ENCODE measurements at places on chromosomes 2 and 18. TPM values are rescaled to one million over a fixed set of nuclear protein-coding genes. Genes with fewer than 3 reads are reported as not detected.

The ADAM23 gene
- total RNA-seq: 4.7 TPM

GRCh38 chr2:85803704-85804425 lies 50.1 kb downstream of the ATOH8 start:
- no peak for DNase-seq

The LIMS3 gene
- 4.6 TPM for total RNA-seq

DNA sequence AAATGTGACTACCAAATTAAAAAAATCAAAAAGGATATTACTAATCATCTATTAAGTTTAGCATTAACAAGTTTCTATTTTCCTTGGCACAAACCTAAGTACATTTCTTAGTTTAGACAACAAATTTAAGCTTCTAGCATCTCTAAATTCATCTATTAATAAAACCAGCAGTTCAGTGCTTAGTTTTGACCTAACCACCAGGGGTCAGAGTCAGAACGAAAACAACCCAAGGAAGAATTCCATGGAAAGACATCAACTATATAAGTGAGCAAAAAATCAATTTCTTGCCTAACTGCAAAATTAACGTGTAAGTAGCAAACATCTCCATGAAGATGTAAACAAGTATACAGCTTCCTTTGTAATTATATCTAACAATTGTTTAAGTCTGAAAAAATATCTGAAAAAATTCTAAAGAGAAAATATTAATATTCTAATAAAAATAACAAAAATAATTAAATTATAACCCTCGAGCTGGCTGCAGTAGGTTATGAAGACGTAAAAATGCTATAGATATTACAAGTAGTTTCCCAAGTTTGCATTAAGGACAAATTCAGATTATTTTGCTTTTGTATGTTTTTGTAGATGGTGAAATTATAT lies 83.7 kb downstream of the CERKL start:
- no peak for DNase-seq

- peak; percentile 72 for DNase-seq
Observed at GRCh38 chr2:233450864-233451575, 96.7 kb downstream of the DGKD start.
